Caudate nucleus (tissue), 63 donors: ENCODE measurements at places on chromosomes 1 and 21.
A peak's percentile ranks its signal among the peaks of the same experiment; 100 is the strongest.

- DNase-seq = no peak
Measured at GRCh38 chr1:101820071-101820470, 176.7 kb downstream of the OLFM3 start.

DNA sequence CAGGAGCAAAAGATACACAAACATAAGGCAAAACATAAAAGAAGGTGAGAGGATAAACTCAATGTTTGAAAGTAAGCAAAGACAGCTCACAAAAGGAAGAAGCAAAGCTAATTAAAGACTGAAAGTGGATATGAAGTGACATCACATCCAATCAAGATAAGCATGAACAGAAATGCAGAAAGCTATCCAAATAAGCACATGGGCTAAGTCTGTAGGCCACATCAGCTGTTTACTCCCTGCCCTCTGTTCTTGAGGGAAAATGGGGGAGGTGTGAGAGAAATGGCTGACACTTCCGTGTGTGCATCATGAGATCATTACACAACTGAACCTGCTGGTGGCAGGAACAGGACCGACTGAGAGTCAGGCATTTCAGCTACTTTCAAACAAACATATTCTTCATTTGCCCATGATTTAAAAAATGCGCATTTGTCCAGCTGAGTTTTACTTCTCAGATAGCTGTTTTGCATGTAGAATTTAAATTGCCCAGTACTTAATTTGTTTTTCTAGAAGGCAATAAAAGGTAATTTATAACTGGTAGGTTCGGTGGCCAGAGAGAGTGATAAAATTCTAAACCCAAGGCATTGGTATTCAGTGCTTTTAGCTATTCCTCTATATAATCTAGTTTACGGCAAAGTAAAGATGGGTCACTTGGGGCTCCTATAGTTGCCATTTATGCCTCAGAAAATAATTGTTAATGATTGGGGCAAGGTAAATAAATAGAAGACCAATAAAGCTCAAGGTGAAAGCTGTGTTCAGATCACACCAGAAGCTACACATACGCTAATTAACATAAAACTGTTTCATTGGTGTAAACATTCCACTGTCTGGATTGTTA is 27.2 kb upstream of the MAN1A2 start:
- no peak for DNase-seq

- no peak for DNase-seq
Measured at GRCh38 chr1:172640111-172640510, 18.8 kb upstream of the FASLG start.

DNA sequence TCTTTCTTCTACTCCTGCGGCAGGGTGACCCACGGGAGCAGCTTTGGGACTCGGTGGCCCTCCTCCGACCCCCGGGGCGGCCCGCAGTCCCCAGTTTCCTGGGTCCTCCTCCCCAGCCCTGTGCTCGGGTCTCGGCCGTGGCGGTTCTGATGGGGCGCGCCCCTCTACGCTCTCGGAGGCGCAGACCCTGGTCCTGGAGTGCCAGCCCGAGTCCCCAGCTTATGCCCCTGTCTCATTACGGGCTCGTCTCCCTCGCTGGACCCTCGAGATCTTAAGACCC is 430 bp downstream of the BTG2 start:
- DNase-seq = no peak

GRCh38 chr1:203596673-203597210 is 29.9 kb upstream of the ATP2B4 start:
- no peak for DNase-seq

- no peak for DNase-seq
Measured at GRCh38 chr1:237183963-237184540, 142.1 kb downstream of the RYR2 start.

- no peak for DNase-seq
Measured at GRCh38 chr1:7760245-7760644, 10.9 kb upstream of the VAMP3 start.

- DNase-seq = no peak
Measured at GRCh38 chr1:221667504-221667903, 74.4 kb downstream of the DUSP10 start.

DNA sequence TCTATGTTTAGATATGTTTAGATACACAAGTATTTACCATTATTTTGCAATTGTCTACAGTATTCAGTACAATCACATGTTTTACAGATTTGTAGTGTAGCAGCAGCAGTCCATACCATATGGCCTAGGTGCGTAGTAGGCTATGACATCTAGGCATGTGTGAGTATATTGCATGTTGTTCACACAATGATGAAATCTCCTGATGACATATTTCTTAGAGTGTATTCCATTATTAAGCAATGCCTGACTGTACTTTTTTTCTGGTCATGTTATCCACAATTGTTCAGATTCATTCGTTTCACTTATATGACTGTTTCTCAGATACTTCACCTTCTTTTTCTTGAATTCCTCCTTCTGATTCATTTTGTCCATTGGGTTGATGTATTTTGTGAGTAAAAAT is 9.9 kb upstream of the BACE2 start:
- no peak for DNase-seq

DNA sequence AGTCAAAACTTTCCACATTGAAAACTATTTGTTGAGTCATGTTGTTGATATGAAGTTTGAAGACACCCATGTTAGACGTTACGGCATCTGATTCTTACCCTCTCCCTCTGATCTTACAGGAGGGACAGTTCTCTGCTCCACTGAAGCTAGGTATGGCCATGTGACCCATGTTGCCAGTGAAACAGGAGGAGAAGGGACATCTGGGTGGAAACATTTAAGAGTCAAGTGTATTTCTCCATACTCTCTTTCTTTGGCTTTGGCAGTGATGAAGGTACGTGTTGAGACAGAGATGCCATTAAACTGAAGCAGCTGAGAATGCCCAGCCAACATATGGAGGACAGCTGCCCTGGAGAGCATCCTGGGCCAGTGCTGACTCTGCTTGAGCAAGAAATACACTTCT is 198.4 kb upstream of the PTGFR start:
- DNase-seq = no peak

GRCh38 chr1:170891872-170892271 is 43.5 kb upstream of the MROH9 start:
- DNase-seq = no peak

GRCh38 chr1:204563780-204564179 is 47.6 kb downstream of the MDM4 start:
- DNase-seq = no peak

DNA sequence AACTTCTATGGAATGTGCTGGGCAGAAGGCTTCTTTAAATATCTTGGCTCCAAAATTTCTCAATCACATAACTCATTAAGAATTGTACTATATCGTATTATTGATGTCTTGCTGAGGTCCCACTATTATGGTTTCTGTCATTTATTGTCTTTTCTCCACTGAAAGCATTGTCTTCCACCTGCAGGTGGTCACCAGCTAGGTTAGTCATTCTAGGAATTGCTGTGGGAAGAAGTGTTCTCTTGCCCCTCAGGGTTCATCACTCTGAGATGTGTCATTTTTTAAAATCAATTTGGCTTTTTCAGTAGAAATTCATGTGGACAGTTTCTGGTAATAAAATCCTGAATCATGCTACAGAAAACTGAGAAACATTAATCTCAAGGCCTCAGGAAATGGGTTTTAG is 66.1 kb downstream of the NCAM2 start:
- DNase-seq = no peak

- DNase-seq = no peak
Measured at GRCh38 chr1:15051882-15052528, 101.5 kb upstream of the TMEM51 start.

- DNase-seq = no peak
Measured at GRCh38 chr1:86258101-86258500, 101.5 kb upstream of the COL24A1 start.

- no peak for DNase-seq
Measured at GRCh38 chr1:216459651-216460207, 36.5 kb upstream of the USH2A start.

- no peak for DNase-seq
Measured at GRCh38 chr1:117657031-117657430, 51.2 kb downstream of the TENT5C start.

DNA sequence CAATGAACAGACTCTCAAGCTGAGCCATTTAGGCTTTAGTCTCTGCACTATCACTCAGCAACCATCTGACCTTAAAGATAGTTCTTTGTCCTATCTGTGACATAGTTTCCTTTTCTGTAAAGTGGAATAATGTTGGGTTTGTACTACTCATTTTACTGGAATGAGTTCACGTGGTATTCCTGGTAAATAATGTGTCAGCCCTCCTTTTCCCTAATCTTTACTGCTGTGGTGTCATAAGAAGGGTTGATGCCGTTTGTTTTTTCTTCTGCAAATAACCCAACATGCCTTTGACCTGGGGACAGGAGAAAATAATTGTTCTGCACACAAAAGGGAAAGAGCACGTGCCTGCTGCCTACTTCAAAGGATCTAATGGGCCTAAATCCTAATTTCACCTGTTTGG is 297.8 kb downstream of the BRINP3 start:
- DNase-seq = no peak

GRCh38 chr1:23370709-23371584 is 1.3 kb upstream of the ZNF436 start:
- DNase-seq = no peak

GRCh38 chr1:93023281-93023680 is 55.8 kb upstream of the MTF2 start:
- DNase-seq = no peak

- DNase-seq = no peak
Measured at GRCh38 chr1:39153684-39154083, 50.8 kb upstream of the MACF1 start.

- DNase-seq = no peak
Measured at GRCh38 chr1:18634276-18634675, 3.6 kb downstream of the PAX7 start.

DNA sequence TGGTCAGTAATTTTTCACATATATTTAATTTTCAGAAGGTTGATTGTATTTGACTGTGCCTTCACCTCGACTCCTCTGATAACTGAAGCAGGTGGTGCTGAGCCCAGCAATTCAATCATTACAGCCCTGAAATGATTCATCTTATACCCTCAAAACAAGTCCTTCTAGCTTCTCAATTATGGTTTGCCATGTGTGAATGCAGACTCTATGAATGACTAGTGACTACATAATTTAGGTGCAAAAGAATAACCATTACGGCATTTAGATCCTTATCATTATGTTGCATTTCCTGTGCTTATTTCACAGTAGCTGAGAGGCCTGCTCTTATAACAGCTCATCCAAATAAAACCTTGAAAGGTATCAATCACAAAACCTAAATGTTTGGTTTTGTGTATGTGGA is 54.0 kb upstream of the COL11A1 start:
- no peak for DNase-seq

DNA sequence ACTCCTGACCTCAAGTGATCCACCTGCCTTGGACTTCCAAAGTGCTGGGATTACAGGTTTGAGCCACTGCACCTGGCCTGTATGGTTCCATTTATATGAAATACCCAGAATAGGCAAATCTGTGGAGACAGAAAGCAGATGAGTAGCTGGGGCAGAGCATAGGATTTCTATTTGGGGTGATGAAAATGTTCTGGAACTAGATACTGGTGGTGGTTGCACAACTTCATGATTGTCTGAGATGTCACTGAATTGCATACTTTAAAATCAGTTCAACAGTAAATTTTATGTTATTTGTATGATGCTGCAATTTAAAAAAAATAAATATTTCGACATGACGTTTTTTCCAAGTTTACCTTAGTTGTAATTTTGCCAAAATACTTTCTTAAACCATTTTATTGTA is 23.9 kb downstream of the ITSN1 start:
- no peak for DNase-seq

- peak; percentile 28 for DNase-seq
Measured at GRCh38 chr1:183287191-183287675, 101.2 kb downstream of the LAMC2 start.

DNA sequence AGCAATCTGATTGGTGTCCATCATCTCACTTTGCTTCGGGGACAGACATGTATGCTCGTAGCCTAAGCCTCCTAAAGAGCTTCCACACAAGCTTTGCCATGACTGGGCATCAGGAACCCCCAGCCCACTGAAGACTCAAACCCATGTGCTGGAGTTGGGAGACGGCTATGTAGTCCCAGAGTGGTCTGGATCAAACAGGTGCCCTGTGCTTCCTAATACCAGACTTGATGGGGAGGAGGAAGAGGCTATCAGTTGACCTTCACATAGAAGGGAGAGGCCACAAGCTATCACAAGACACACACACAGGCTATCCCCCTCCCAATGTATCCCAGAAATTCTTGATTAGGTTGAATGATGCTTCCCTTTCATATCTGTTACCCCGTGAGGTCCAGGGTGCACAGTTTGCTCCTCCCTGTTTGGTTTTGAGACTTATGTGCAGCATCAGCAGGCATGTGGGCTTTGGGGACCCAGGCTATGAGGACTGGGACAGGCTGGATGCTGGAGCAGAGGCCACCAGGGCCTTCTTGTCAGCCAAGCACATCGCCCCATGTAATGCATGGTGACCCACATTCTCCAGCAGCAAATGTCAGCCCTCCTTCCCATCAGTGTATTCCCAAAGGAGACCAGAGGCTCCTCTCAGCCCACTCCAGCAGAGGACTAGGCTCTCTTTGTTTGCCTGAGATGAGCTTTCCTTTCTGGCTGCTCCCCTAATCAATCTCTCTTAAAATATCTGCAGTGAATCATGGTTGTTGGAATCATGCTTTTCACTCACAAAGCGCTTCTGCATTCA is 159.8 kb downstream of the GRIK3 start:
- DNase-seq = no peak

DNA sequence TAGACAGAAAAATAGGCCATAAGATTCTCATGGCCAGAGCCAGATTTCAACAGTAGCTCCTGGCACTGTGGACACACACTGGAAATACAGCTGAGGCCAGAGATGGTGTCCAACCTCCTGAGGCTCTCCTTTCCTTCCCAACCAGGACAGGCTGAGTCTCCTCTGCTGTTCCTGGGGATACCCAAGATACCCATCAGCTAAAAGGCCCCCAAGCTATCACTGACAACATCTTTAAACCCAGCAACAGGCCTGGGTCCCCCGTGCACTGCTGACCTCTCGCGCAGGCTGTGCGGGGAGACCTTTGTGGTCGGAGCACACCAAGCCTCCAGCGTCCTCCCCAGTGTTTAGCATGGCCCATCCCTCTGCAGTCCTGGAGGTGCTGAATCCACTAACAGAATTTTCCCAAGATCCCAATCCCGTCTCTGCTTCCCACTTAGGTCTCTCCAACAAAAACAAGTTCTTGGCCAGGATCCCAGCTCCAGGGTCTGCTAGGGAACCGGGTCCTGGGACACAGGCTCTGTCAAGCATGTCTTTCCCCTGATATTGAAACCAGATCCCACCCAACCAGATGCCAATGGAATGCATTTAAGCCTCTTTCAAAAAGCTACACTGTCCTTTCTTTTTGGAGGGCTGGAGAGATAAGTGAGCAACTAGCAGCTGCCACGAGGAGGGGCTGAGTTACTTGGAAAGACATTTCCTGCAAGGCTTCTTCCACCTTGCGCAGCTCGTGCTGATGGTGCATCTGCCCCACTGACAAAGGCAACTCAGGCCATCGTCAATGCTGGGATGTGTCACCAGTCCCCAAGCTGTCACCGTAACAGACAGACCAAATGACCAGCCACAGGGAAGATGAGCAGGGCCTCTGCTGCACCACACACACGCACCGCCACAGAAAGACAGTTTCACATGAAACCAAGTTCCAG is 73.2 kb downstream of the BCAR3 start:
- DNase-seq = no peak

- no peak for DNase-seq
Measured at GRCh38 chr1:154174654-154175053, 17.2 kb downstream of the TPM3 start.

GRCh38 chr1:93346421-93346993 is 800 bp downstream of the DR1 start:
- no peak for DNase-seq

GRCh38 chr1:67338642-67339041 is 31.0 kb downstream of the IL12RB2 start:
- DNase-seq = no peak

- no peak for DNase-seq
Measured at GRCh38 chr21:26715878-26716506, 129.2 kb downstream of the ADAMTS1 start.
